ENCODE measurements at places on chromosomes 12 and 14.

DNA sequence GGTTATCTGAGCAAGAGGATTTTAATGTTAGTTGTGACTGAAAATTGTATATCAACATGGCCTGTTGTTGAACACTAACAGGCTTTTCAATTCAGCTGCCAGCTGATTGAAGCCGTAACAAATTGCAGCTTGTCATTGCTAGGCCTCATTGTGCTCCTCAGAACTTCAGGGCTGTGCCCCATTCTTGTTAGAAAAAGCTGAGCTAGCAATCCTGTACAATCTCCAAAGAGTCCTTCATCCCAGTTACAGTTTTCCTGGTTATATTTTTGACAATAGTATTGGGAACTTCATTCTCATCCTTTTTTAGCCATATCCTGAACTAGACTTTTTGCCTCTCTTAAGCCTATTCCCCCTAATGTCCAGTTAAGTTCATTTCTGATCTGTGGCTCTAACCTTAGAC lies 564.1 kb upstream of the ATXN7L3B start:
- DNase-seq = no peak

DNA sequence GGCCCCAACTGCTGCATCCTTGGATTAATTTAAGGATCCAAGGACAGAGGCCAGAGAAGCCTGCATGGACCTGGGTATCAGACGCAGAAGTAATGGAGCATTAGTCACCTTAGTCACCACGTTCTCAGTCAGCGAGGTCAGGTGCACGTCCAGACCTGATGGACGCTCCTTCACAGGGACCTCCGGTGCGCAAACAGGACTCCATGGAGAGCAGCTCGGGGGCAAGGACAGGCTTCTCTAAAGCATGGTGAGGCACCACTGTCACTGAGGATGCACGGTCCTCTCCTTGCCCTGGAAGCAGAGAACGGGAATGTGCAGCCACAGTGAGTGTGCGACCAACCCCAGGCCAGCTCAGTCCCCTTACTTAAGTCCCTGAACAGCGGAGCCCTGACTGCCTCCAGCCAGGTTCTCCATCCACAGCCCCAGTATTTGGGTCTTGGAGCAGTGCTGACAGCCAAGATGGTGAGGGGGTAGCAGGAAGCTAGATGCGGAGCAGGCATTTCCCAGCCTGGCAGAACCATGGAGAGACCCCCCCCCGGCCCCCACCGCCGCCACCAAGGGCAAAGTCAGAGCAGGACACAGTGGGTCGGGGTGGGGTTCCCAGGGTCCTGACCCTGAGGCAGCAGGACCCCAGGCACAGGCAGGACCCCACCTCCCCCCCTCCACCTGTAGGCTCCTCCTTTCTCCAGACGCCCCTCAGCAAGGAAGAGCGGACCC lies 253.4 kb upstream of the SFSWAP start:
- DNase-seq = no peak

DNA sequence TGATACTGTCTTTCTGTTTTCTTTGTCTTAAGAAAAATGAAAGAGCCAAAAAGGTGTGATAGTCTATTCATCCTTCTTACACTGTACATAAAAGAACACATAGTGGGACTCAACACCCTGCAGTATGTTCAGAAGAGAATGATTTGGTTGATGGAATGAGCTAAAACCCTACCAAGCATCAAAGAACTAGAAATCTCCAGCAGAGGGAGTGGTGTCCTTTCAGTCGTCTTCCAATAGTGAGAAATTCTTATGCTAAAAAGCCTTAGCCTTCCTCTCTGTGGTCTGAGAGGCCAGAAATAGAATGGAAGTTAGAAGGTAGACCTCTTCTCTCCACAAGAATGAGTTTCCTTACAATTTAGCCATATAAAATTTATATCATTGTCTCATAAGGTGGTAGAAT lies 393.4 kb upstream of the SEL1L start:
- DNase-seq = no peak

DNA sequence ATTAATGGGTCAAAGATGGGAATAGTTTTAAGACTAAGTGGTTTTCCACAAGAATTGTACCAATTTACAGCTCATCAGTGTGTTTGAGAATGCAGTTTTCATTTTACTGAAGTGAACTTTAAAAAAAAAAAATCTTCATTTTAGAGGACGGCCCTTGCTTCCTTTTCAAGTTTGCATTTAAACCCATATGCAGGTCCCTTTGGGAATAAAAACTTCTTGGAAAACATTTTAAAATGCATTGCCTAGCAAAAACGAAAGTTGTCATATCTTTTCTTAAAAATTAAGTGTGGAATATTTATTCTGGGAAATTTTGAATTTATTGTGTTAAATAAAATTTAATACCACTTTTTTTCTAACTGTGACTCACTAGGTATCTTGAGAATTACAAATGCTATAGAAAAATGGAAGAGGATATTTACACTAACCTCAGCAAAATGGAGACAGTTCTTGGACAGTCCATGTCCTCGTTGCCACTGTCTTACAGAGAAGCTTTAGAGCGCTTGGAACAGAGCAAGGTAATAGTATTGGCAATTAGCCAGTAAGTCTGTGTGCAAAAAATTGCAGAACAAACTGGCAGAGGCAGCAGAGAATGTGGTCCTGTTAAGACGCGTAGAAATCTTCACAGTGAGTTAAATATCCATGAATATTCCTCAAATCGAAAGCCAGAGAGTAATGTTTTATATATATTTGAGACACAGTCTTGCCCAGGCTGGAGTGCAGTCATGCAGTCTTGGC lies 209.7 kb downstream of the SYNE2 start:
- DNase-seq = no peak

- DNase-seq = no peak
These were observed 135.0 kb upstream of the LRIG3 start for GRCh38 chr12:59055204-59055860.

DNA sequence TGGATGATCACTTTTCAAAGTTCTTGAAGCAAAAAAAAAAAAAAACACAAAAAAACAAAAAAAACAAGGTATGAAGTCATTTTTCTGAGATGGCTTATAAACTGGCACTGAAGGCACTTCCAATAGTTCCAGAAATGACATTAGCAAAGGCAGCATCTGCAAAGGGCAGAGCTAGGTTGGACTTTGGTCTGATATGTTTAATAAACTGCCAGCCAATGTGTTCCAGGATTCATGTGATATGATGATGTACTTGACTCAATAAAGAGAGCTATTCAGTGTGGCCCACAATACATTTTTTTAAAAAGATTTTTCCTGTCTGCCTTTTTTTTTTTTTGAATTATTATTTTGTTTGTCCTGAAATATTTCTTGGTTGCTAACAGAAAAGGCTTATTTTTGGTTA lies 79.6 kb downstream of the VRK1 start:
- DNase-seq = no peak

GRCh38 chr14:92143309-92143708 lies 21.5 kb downstream of the CPSF2 start:
- DNase-seq = no peak

DNA sequence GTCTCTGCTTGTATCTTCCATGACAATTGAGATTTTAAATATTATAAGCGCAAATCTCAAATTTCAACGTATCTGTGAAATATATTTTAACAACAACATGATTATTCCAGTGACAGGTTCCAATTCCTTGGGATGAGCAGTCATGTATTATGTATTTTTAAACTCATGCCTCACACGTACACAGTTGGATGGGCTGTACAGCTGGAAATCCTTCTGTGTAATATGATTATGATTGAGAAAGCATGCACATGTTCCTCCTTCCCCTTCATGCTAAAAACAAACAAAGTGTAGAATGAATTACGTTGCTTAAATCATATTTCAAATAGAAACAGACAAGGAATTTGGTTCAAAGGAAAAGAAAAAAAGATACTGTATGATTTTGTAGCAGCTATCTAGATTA lies 428.3 kb downstream of the TMTC2 start:
- DNase-seq = no peak

DNA sequence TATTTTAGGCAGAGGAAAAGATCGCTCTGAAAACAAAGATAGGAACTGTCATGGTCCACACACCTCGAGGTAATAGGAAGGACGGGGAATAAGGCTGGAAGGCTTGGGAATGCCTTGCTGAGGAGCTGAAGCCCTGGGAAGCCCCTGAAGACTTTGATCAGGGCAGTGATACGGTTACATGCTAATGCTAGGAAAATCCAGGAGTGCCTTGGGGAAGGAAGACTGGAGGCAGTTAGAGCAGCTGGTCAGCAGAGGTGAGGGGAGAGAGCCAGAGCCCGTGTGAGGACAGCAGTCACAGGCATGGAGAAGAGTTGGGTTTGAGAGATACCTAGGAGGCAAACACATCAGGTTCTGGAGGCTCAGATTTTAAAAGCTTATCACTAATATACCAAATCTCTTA lies 8.6 kb upstream of the YY1 start:
- DNase-seq = no peak

DNA sequence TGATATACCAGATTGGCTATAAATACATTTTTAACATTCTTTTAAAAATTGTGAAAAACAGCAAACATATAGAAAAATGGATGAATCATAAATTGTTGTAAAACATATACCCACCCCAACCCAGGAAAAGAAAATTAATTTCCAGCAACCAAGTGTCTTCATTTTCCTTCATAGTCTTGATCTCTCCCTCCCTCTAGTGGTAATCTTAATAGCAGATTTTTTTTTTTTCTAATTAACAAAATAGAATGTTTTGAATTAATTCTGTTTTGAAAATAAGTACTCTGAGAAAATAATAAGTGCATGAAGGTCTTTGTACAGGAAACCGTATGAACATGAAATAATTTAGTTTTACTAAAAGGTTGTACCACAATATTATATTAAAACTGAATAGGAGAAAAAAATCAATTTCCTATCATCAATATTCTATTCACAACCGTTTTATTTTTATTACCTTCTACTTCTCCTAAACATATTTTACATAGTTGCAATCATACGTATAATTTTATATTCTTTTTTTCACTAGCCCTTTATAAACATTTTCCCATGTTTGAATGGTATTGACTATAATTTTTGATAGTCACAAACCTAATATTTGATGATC lies 7.0 kb downstream of the ETNK1 start:
- no peak for DNase-seq

DNA sequence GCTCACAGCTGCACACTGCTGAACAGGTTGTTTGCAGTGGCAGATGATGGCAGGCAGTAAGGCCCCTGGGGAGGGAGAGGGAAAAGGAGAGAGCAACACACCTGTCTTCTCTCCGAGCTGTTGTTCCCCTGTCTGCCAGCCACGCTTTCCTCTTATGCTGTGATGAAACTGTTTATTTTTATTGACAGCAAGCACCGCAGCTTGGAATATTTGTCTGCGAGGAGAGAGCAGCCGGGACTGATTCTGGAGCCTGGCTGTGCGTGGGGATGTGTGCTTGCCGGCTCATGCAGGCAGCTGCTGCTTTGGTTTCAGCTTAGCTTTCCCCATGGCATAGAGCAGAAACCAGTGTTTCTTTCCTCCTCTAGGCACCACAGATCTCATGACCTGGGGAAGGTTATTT lies 58.7 kb upstream of the KCNA5 start:
- DNase-seq = no peak

DNA sequence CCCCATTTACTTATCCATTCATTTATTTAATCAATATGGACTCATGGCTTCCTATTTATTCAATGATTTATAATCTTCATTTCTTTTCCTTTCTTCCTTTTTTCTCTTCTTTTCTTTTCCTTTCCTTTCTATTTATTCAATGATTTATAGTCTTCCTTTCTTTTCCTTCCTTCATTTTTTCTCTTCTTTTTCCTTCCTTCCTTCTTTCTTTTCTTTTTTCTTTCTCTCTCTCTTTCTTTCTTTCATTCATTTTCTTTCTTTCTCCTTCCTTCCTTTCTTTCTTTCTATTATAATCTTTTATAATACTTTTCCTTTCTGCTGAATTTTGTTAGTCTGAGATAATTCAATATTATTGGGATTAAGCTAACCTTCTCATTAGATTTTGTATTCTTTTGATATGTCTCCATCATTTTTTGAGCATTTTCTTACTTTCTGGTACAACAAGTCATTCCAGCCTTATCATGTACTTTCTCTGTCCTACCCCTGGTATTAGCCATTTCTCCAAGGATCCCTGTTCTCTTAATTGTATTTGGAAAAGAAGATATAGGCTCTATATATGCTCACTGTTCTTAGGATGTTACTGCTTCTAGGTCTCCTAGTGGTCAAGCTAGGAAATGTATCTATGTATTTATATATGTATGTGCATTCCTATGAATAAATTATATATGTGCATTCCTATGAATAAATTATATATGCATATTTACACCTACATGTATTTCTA lies 12.1 kb downstream of the LACRT start:
- no peak for DNase-seq

DNA sequence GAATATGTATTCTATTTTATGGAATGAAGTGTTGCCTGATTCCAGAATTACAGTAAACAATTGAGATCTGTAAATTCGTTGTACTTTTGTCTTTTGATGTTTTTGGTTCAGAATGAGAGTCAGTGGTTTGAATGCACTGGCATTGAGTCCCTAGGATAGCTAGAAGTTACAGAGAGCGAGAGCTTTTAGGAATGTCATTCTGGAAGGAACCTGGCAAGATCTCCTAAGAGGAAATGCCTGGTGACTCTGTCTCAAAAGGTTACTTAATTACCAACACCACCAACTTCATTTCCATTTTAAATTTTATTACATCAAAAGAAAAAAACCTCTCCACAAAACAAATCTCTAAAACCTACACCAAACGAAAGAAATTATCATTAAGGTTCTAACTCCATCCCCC lies 6.0 kb upstream of the CEBPE start:
- DNase-seq = no peak

DNA sequence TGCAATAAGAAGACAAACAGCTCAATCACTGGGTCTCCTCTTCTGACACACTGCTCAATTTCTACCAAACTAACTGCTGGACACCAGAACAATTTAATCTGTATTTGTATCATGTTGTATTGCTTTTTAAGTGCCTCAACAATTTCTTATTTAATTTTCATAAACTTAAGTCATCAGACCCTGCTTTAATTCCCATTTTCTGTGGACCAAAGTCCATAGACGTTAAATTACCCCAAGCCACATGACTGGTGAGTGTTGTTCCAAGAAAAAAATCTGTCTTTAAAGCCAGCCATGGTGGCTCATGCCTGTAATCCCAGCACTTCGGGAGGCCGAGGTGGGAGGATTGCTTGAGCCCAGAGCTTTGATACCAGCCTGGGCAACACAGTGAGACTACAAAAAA lies 8.7 kb downstream of the HOMEZ start:
- no peak for DNase-seq

GRCh38 chr14:77314043-77314442 lies 6.6 kb downstream of the POMT2 start:
- no peak for DNase-seq

DNA sequence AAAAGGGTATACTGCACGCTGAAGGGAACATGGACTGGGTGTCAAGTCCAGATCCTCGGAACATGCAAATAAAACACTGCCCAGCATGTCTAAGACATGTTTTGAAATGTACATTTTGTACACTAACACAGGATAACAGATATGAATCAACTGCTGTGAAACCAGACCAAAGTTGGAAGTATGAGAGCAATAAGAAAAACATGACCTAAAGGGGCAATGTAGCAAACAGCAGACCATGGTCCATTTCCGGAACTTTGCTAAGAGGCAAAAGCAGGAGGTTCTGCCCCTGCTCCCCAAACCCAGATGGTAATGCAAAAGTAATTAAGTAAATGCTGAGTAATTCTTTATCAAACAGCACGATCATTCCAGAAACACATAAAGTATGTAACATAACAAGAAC lies 125.2 kb downstream of the SLC25A21 start:
- DNase-seq = no peak

GRCh38 chr12:113472191-113473121 lies 785 bp upstream of the LHX5 start:
- no peak for DNase-seq

GRCh38 chr12:69475237-69475975 lies 5.2 kb downstream of the FRS2 start:
- no peak for DNase-seq
